Prostate gland (tissue), 2 donors: ENCODE measurements at places on chromosomes 3 and 15. TPM values are rescaled to one million over a fixed set of nuclear protein-coding genes. Genes with fewer than 3 reads are reported as not detected.

- no peak for DNase-seq
Observed at GRCh38 chr15:34065261-34065660, 26.3 kb upstream of the AVEN start.

DNA sequence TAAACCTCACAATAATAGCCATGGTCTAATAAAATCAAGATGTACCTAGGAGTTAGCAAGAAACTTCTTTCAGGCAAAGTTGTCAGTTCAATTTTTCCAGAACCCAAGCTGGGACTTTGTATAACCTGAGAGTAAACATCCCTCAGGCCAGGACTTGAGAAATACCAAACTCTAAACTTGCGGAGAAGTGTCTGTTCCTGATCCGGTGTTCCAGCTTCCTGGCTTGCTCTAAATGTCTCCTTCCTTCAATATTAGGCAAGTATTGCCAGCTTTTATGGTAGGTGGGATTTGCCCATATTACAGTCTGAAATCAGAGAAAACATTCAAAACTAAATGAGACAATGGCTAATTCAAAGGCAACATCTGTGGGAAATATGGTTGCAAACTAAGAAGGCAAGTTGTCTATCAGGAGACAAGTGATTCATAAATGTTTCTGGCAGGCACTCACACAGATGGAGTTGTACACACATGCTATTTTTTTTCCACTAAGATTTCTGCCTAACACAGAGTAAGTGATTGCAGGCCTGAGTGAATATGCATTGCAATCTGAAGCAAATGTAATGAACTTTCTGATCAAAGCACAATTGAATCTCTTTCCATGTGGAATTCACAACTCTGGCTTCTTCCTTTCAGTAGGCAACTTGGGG, 88.3 kb upstream of the COL8A1 start:
- DNase-seq: no peak

GRCh38 chr3:81299481-81299880, 462.0 kb downstream of the GBE1 start:
- DNase-seq: no peak

DNA sequence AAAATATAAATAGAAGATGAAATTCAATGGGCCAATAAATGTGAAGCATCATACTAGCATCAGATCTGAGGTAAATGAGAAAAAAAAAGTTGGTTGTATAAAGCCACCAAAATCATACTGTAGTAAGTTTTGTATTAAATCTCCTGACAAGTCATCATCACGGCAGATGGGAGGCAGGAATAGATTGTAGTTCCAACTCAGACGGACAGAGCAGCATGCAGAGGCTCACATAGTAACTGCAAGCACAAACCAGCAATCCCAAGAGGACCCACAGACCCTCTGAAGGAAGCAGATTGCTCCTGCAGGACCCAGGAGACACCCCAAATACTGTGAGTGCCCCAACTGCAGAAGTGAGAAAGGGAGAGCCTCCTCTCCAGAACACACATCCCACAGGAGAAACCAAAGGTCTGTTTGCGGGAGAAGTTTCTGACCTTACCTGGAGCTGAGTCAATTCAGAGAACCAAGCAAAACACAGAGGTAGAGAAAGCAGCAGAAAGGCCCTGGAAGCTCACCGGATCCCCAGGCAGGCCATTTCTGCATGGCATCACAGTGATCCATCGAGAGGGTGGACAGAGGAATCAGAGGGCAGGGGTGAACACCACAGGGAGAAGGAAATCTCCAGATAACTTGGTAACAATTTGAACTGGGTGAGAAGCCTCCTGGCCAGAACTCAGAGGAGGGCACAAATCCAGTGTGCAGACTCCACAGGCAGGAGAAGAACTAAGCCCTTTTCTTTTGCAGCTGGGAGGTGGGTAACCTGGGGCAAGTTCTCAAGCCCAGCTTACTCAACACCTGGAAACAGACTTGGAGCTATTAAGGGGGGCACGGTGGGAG, 141.6 kb upstream of the ARHGEF26 start:
- DNase-seq: no peak

- DNase-seq: no peak
Observed at GRCh38 chr3:126549861-126550487, 8.8 kb downstream of the C3orf22 start.

GRCh38 chr3:53361852-53362251, 14.5 kb upstream of the DCP1A start:
- no peak for DNase-seq

DNA sequence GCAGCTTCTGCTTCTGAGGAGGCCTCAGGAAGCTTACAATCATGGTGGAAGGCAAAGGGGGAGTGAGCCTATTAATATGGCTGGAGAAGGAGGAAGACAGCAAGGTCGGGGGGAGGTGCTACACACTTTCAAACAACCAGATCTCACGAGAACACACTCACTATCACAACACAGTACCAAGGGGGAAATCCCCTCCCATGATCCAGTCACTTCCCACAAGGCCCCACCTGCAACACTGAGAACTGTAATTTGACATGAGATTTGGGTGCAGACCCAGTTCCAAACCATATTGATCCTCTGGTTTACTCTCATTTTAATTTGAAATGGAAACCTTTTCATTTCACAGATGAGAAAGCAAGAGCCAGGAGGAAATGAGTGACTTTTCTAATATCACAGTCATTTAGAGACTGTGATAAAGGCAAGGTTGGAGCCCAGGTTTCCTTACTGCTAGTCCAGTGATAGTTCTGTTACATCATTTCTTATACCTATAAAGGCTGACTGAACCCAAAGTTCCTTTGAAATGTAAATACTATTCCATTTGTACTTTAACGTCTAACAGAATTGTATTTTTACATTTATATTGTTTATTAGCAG, 105.8 kb upstream of the GAP43 start:
- no peak for DNase-seq

Gene LMCD1
- total RNA-seq: 73.0 TPM

Gene EXD1
- total RNA-seq: not detected
